Adrenal gland (tissue), 19 donors: ENCODE measurements at places on chromosomes 1 and 21. TPM values are rescaled to one million over a fixed set of nuclear protein-coding genes. Genes with fewer than 3 reads are reported as not detected.

The VHLL gene
- polyA plus RNA-seq, result 0.72 TPM

The RGS16 gene
- 5.5 TPM for polyA plus RNA-seq

The ITLN2 gene
- not detected for polyA plus RNA-seq

The IFNAR2 gene
- 11.4 TPM for polyA plus RNA-seq

The OR2L2 gene
- 0.08 TPM for polyA plus RNA-seq

The SPATA17 gene
- polyA plus RNA-seq, result 4.2 TPM

The DNM3 gene
- 7.2 TPM for polyA plus RNA-seq

The MACO1 gene
- polyA plus RNA-seq, result 20.7 TPM

The CFHR5 gene
- not detected for polyA plus RNA-seq

The GBP1 gene
- 25.4 TPM for polyA plus RNA-seq

The PAX7 gene
- not detected for polyA plus RNA-seq

The FCER1G gene
- polyA plus RNA-seq, result 127 TPM

The PADI2 gene
- polyA plus RNA-seq, result 0.48 TPM

The ARHGAP29 gene
- polyA plus RNA-seq, result 7.2 TPM

The FAM163A gene
- polyA plus RNA-seq, result 3.9 TPM

The FAM177B gene
- polyA plus RNA-seq, result 1.4 TPM

The DMBX1 gene
- not detected for polyA plus RNA-seq
